ENCODE measurements at places on chromosomes 11 and 22.

- no peak for DNase-seq
Observed at GRCh38 chr11:43577566-43578264, 102.8 kb upstream of the HSD17B12 start.

GRCh38 chr11:69040581-69041260 lies 8.0 kb upstream of the TPCN2 start:
- DNase-seq: no peak

- DNase-seq: no peak
Observed at GRCh38 chr11:121435551-121436511, 16.3 kb upstream of the SORL1 start.

DNA sequence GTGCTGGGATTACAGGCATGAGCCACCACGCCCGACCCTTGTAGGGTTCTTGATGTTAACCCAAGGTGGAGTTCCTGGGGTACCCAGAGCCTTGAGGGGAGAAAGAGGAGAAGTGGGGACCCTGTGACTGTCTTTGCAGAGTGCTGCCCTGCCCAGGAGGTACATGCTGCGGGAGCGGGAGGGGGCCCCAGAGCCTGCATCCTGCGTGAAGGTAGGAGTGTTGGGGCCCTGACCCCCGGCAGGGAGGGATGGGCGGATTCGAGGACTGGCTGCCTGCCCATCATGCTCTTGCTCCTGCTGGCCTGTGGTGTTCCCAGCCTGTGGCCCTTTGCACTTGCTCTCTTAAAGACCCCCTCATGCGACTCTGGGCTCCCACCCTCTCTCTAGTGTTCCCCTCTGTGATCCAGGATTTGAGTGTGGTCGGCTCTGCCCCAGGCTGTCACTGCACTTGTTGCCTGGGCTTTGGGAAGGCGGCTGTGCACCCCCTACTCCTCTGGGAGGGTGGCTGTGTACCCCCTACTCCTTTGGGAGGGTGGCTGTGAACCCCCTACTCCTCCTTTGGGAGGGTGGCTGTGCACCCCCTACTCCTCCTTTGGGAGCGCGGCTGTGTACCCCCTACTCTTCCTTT lies 4.5 kb downstream of the SCO2 start:
- no peak for DNase-seq

DNA sequence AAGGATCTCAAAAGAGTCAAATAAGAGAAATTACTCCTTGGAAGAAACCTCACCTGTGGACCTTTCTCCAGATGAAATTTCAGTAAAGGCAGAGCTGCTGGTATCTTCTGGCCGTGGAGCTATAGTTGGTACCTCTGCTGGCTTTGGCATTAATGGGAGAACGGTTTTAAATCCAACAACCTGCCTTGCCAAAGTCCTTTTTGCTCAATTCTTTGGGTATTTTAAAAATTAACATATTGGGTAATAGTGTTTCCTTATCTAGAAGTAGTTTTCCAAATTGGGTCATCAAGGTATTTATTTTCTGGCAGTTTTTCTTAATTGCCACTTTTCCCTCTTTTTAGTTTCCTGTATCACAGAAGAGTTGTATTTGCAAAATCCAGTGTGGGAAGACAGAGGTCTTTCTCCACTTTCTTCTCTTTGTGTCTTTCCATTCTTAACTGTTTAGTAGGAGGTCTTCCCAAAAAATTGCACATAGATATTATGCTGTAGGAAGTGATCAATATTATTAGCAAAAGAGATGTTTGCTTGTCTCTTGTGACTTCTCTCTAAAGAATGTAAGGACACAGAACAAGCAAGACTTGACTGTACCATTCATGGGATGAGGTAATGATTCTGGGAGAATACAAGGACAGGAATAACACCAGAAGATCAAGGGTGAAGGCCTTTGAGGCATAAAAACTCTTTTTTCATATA lies at the start of gene SAA4:
Gene SAA4, minus strand, starts transcription at position 139 of the 693 bp plus-strand sequence. CDS start 876 bp downstream, outside the sequence.
- DNase-seq: no peak

DNA sequence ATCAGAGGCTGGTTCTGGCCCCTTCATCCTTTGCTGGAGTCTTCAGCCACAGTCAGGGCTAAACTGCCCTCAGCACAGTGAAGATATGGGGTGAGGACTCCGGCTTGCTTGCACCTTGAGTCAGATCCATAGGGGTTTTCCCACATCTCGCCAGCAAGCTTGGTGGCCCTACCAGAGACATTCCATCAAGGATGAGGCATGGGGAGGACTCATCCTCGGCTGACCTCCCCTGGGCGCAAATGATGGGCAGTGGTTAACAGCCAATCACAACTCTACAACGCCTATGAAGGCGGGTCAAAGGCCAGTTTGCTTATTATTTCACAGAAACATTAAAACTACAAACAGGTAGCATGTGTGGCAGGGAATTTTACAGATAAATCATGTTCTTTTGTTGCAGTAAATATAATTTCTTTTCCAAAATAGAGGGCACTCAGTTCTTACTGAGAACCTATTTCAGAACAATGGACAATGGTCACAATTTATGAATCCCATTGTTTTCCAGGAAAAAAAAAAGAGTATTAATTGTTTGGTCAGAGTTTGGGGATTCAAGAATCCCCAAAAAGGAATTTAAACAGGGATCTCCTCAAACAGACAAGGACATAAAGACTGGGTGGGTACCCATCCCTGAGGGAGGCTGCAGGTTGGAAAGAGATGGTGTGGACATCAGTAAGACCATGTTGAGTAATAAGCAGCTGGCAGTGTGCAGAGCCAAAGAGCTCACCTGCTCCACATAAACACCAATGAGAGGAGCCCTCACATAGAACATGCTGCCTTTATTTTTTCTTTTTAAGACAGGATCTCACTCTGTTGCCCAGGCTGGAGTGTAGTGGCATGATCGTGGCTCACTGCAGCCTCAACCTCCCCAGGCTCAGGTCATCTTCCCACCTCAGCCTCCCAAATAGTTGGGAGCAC lies 14.8 kb downstream of the PLAAT3 start:
- no peak for DNase-seq

DNA sequence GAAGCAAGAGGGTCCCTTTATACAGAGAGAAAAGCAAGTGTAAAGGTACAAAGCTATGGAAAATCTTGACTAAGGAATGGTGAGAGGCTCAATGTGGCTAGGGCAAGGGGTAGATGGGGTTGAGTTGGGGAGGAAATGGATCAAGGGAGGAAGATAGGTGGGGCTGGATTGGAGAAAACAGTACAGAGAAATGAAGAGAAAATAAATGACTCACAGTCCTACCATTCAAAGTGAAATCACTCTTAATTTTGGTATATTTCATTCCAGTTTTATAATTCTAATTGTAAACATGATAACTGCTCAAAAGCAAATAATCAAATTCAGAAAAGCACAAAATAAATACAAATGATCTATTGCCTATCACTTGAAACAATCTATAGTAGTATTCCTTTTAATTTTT lies 16.6 kb downstream of the UBE4A start:
- DNase-seq: no peak

DNA sequence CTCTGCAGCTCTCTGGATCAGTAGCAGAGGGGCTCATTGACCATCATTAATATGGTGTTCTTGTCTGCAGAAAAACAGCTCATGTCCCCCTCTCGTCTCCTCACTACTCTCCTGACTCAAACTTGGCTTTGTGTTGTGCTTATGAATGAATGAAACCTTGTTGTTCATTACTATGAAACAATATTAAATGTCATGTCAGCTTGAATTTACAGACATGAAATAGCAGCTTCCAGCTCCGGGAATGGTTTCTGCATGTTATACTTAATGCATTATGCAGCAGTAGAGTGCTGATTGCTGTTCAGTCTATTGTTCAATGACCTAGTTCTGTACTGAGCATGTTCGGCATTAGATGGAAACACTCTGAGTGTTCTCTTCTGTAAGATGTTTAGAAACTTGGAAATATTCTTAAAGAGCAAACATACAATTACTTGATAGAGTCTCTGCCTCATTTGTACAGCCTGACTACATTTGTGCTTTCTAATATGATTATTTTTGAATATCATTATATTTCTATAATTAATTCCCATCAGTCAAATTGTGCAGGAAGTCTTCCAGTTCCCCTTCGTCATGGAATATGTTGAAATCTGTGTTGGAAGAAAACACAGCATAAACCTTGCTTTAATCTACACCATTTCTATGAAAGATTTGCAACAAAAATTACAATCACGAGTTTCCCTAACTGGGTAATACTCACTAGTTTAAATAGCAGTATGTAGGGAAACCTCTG lies 340.4 kb downstream of the SOX6 start:
- DNase-seq: no peak

DNA sequence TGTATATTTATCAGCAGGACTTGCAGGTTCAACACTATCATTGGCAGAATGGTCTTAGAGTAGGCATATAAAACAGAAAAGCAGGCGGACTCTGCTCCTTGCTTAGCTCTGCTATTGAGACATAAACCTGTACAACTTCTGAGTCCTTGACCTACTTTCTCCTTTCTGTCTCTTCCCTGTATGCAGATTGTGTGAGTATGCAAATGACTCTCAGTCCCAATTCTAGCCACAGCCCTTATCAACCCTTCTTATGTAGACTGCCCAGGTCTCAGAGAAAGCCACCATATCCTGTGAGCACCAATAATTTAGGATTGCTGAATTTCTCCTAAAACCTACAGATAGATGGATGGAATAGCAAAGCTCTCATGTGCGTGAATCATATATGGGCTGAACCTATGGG lies 367.6 kb upstream of the DDI1 start:
- DNase-seq: no peak

DNA sequence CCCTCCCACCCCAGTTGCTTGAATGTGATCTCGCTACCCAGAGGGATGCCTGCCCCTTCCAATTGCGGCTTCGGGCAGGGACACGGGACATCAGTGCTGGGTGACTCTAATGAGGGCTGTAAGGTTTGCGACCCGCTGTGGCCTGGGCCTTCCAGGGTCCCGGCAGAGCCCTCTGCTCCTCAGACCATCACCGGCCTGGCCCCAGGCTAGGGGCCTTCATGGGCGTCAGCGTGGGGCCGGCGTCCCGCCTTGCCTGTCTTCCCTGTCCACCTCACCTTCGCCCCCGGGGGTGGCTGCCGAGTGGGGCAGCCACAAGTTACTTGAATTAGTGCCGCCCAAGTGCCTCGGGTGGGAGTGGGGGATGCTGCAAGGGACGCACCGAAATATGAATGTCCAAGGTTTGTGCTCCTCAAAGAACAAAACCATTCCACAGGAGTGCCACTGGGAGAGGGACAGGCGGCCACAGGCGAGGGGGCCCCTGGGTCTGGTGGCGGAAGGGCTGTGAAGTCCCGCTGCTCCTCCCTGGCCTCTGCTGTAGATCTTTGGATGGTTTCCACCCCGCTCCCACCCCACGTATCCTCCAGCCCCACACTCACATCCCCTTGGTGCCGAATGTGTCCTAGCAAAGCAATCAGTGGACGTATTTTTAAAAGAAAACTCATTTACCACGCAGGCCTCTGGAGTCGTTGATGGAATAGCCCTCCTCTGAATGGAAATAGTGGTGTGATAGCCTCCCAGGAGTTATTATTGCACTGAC lies 317.1 kb downstream of the NTM start:
- DNase-seq: no peak

DNA sequence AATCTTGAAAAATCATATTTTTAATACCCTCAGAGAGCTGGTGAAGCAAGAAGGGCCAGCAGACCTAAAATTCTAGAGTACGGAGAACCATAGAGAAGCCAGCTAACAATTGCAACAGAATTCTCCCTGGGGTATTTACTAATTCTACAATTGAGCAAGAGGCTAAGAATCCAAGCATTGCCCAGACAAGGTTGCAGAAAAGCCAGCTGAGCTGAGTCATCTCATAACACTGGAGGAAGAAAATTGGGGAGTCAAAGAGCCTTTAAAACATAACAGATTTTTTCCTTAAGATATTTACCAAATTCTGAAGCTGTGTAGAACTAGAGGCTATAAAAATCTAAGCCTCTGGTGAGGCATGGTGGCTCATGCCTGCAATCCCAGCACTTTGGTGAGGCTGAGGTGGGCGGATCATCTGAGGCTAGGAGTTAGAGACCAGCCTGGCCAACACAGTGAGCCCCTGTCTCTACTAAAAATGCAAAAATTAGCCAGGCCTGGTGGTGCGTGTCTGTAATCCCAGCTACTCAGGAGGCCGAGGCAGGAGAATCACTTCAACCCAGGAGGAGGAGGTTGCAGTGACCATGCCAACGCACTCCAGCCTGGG lies 13.6 kb upstream of the TMEM216 start:
- DNase-seq: no peak

GRCh38 chr11:6350486-6350885 lies 30.2 kb upstream of the CAVIN3 start:
- DNase-seq: no peak

DNA sequence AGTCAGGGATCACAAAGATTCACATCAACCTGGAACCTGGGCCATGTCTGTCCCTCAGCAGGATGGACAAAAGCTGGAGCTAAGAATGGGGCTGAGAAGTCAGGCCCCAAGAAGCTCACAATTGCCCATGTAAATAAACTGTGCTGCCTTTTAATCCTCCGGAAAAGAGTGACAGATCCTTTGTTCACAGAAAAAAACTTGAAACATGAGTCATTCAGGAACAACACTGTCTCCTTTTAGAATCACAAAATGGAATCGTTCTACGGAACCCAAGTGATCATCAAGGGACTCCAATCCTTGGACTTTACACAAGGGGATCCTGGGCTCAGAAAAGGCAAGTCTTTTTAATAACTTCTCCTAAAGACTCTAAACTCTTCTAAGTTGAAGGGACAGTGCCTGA lies 36.1 kb downstream of the RELT start:
- DNase-seq: no peak

- DNase-seq: no peak
Observed at GRCh38 chr11:31903225-31904074, 92.3 kb upstream of the PAX6 start.

DNA sequence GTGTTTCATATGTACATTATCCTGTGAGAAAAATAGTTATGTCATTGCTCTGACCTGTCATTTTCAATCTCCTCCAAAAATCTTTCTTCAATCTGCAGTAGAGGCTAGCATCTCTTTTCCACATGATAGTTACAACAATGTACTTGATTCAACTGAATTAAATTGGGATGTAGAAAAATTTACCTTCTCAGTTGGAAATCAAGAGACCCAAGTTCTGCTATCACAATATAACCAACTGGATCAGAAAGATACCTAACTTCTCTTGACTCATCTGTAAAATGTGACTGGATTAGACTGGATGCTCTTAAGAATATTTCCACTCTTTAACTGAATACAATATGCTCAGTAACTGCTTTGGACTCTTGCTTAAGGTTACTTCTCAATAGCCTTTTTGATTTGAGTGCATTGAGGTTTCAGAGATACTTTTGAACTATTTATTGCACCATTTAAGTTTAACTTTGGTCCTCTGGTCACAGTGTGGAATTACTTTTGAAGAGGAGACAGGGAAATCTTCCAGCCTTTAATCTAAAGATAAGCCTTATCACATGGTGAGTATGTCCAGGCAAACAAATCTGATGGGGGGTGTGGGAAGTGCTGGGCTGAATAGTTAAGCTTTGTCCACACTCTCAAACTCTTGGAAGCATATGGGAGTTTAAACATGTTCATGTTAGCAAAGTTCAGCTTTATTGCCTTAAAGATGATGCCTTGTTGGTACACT lies 82.3 kb downstream of the YAP1 start:
- no peak for DNase-seq

GRCh38 chr11:87030458-87031054 lies 7.2 kb upstream of the TMEM135 start:
- no peak for DNase-seq

GRCh38 chr11:86491027-86491426 lies 116.3 kb downstream of the CCDC81 start:
- no peak for DNase-seq
